SK-N-SH treated with all-trans-retinoic acid at 6 μM for 48 hours (cell line): ENCODE measurements at places on chromosomes 1 and 21.

DNA sequence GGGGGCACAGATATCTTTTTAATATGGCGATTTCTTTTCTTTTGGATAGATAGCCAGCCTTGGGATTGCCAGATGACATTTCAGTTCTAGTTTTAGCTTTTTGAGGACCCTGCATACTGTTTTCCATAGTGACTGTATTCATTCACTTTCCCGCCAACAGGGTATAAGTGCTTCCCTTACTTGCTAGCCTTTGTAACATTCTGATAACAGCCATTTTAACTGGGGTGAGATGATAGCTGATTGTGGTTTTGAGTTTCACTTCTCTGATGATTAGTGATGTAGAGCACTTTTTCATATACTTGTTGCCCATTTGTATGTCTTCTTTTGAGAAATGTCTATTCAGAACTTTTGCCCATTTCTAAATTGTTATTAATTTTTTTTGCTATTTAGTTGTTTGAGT, 151.9 kb downstream of the NTPCR start:
- ATAC-seq, result no peak

DNA sequence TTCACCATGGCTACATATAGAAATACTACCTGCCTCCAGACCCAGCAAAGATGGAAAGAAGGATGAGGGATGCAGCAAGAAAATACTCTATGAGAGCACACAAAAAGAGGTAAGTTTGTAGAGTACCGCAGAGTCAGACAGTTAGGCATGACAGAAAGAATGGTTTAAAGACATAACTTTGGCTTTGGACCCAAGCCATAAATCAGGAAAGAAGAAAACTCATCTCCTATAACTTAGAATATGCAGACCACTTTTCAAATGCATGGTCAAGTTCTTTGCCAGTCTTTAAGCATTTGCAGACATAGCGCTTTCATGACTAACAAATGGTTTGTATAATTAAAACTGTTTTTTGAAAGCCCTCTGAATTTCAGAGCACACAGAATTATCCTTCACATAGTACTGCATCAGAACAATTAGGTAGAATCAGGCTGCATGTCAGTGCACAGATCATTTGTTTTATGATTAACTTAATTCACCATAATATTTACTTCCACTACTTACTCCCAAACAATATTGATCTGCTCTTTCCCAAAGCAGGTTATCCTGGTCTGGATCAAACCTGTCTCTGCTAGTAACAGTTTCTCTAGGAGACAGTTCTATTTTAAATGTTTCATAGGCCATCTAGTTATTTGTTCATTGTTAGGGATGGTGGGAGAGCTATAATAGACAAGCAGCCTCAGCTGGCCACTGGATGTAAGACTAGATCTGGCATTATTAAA, 280.7 kb upstream of the NR5A2 start:
- no peak for ATAC-seq

GRCh38 chr1:68919075-68919474, 422.2 kb upstream of the DEPDC1 start:
- ATAC-seq, result no peak

- no peak for ATAC-seq
Measured at GRCh38 chr1:51902456-51902855, 23.9 kb upstream of the NRDC start.

- ATAC-seq, result no peak
Measured at GRCh38 chr1:3049905-3050304, 19.1 kb upstream of the PRDM16 start.

- ATAC-seq, result no peak
Measured at GRCh38 chr1:218686258-218686657, 341.1 kb downstream of the TGFB2 start.

DNA sequence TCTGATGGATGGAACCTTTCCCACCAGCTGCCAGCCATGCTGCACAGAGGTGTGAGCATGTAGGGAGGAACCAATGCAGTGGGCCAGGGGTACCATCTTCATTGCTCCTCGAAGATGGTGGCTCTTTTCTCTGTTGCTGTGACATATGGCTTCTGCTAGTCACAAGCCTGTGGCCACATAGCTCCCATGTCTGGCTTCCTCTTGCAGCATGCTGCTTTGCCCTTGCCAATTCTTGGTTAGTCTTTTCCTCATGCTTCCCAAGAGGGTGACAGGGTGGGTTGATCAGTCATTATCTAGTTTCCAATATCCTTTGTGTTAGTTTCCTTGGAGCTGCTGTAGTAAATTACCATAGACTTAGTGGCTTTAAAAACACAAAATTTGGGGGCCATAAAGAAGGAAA, 123.4 kb downstream of the ETS2 start:
- no peak for ATAC-seq

GRCh38 chr1:156515956-156516355, 15.4 kb upstream of the MEF2D start:
- ATAC-seq, result no peak

DNA sequence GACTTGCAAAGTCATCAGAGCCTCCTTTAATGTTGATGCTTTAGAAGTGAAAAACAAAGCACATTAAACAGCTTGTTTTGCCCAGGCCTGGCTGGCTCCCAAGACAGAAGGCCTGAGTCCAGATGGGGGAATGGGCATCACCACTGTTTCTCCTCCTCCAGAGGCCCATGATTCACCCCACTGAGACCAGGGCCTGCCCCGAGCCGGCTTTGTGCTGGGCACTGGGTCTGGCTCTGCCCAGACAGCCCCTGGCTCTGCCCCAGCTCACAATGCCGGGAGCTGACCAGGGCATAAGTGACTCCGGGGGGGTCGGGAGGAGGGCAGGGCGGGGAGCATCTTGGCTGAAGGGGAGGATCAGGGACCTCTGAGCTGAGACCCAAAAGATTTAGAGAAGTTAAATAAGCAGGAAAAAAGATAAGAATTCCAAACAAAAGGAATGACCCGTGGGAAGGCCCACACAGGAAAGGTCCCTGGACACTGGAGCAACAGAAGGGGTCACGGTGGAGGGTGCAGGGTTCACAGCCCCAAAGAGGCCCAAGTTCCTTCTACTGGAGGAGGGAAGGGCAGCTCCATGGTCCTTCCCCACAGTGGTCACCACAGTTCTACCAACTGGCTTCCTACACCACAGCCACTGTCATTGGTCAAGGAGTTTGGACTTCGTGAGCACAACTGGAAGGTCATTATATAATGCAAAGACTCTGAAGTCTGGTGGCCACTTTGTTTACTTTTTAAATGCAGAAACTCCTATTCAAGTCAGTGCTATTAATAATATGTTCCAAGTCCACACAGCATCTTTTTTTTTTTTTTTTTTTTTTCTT, 5.5 kb downstream of the C2CD2 start:
- peak; percentile 91 for ATAC-seq

DNA sequence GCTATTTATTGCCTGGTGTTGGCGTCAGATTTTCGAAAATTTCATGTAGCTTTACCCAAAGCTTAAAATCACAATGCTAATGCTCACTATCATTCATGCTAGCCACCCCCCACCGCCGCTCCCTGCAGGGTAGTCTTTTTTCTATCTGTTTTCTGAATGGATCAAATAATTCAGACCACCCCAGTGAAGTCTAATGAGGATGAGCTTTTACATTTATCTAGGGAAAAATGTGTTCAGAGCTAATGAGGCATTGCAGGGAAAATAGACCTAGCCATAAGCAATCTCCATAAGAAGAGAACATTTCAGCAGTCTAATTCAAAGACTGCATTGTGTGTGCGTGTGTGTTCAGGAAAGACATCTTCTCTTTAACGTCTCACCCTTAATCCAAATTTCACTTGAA, 533.0 kb upstream of the PRMT6 start:
- no peak for ATAC-seq

DNA sequence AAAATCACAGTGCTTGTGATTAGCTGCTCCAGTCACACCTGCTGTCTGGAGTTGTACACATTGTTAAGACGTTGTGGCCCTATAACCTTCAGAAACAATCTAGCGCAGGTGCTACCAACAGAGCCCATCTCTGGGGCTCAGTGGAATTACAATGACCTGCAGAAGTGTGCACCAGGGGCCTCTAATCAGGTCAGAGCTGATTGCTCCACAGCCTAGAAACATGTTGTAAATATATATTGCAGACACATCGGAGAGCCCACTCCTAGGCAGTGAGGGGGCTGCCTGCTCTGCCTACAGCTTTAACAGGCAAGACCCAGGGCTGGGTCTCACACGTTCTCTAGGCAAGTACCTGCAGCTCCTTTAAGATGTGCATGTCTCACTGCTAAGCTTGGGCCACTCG, 302.0 kb downstream of the SIPA1L2 start:
- ATAC-seq, result no peak

DNA sequence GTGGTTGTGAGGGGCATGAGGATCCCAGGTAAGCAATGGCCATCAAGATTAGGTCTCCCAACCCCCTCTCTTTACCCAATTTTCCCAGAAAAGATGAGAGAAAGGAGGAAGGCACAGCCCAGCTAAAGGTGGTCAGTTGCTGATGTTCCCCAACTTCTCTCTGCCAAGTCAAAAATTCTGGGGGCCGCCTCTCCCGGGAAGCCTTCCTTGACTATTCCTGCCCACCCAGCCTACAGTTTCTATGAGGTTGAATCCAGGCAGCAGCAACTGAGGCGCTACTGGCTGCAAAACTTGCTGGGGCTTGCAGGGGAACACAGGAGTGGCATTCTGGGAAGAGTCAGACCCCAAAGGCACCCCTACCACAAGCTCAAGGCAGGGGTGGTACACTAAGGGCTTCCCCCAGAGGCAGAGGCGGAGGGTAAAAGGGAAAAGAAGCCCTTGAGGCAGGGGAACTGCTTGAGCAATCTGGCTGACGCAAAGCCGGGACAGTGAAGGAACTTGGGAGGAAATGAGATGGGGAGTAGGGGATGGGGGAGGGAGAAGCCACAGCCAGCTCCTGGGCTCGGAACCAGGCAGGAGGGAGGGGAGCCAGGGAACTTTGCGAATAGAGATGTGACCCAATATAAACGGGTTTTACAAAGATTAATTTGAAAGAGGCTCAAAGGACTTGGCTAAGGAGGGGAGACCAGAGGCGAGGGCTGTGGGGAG, 31.2 kb downstream of the SDC3 start:
- no peak for ATAC-seq
